NCI-H510A treated with DMSO at 0.1 percent for 48 hours (cell line): ENCODE measurements at places on chromosomes 12 and 14.
A peak's percentile ranks its signal among the peaks of the same experiment; 100 is the strongest.

DNA sequence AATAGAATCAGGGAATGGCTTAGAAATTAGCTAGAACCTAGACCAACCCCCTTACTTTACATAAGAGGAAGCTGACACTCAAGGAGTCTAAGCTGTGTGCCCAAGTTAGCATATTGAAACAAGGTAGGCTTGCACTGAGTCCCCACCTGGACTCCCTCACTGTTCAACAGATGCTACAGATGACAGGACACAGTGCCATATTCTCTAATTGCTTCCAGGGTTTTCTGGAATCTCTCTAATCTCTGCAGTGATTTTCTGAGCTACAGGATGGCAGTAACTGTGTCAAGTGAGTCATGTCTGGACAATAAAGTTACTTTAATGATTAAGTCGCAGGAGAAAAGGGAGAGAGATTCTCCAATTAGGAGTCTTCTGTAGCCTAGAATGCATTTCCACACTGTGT lies 35.8 kb downstream of the AKAP6 start:
- DNase-seq = no peak

DNA sequence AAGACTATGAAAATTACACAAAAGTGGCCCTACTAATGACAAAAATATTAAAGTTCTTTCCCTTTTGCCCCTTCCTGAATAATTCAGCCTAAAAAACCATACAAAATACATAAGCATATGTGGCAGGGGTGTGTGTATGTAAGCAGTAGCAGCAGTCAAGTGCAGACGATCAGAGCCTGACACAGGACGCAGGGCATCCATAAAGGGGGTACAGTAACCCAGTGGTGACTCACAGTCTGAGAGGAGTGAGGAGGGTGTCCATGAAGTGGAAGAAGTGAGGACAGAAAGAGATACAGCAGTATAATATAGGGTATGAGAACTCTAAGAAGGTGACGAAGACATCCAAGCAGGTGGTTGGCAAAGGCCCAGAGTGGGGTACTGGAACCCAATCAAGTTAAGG lies 56.7 kb downstream of the RALGAPA1 start:
- DNase-seq = no peak

- no peak for DNase-seq
Measured at GRCh38 chr14:54882521-54882920, 20.1 kb downstream of the GCH1 start.

GRCh38 chr12:93857279-93857938 lies 180.2 kb downstream of the CRADD start:
- no peak for DNase-seq

- DNase-seq = no peak
Measured at GRCh38 chr12:95286713-95287112, 69.1 kb downstream of the VEZT start.

DNA sequence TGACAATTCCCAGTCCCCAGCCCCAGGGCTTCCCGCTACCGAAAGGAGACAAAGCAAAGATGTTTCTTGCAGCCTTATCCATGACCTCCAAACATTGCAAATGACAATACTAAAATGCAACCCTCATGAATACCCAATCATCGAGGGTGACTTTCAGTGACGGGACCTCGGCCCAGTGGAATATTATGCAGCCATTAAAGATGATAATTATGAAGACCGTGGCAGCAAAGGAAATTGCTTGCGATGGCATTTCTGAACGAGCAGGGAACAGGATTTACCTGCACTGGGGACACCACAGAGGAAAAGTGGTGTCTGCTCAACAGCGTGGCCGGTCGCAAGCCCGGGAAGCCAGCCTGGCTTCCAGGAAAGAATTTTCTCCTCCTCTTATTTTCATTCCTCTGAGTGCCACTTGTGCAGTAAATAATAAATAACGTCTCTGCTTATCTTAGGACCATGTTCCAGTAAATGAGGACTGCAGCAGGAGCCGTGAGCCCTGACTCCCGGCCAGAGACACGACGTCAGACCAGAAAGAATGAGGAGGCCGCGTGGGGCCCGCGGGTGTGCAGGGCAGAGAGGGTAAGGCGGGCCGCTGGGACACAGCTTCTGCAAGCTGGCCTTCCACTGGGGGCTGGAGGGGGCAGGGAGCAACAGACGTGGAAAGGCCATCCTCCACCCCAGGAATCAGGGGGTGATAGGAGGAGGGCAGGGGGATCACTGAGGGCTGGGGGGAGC lies 6.6 kb downstream of the C14orf180 start:
- DNase-seq = no peak

GRCh38 chr12:43578782-43579181 lies 26.8 kb upstream of the ADAMTS20 start:
- no peak for DNase-seq

GRCh38 chr14:90105756-90106155 lies 44.0 kb downstream of the KCNK13 start:
- no peak for DNase-seq

- no peak for DNase-seq
Measured at GRCh38 chr14:96119947-96120346, 80.8 kb downstream of the C14orf132 start.

DNA sequence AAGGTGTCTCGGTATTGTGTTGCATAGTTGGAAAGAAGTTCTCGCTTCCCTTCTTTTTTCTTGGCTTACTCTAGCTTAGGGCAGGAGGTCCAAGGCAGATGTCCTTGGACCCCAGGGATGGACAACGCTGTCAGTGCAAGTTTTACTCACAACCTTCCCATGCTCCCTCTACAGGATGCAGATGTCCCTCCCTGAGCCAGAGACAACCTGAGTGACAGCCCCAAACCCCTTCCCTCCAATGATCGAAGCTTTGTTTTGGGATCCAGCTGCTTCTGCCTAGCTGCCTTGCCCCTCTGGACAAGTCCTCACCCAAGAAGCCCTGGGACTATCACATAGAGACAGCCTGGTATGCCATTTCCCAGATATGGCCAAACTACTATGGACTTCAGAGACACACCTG lies 112.0 kb upstream of the RAP1B start:
- no peak for DNase-seq

- no peak for DNase-seq
Measured at GRCh38 chr12:31323391-31324115, 2.4 kb downstream of the SINHCAF start.

GRCh38 chr14:98984719-98985041 lies 287.3 kb downstream of the BCL11B start:
- no peak for DNase-seq

GRCh38 chr14:93055651-93056115 lies 60.0 kb downstream of the ITPK1 start:
- no peak for DNase-seq

GRCh38 chr12:69698769-69699540 lies at the start of gene BEST3:
Gene BEST3, minus strand, starts transcription at chr12:69699303. Its CDS starts 1,505 bp downstream, at chr12:69697798.
- peak; percentile 94 for DNase-seq

DNA sequence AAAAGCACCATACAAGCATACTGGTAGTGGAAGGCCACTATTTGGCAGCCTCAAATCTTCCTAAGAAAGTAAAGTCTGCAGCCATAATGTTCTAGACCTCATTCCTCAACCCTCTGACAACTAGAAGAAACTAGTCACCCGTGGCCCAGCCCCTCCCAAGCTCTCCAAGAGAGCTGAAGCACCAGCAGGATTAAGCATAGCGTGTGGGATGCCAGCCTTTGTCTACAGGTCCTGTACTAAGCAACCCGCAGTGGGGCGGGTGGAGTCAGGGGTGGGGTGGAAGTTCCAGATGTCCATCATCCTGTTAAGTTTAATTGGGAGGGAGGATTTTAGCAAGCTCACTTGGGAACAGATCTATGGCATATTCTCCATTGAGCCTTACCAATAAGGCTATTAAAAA lies 14.2 kb downstream of the SLC11A2 start:
- DNase-seq = no peak

DNA sequence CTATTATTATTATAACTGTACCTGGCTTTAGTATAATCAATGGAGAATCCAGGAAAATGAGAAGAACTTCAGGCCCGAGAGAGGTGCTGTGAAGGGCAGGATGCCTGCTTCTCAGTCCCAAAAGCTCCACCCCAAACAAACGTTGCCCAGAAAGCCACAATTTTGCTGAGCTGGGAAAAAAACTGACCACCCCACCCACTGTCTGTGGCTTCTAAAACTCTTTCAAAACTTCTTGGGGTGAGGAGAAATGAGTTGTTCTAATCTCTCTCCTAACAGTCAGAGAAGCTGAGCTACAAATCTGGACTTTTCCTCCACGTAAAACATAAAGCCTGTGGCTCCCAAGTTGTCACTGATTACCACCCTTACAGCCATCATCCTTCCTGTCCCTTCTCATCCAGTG lies 13.4 kb downstream of the VDR start:
- DNase-seq = no peak

DNA sequence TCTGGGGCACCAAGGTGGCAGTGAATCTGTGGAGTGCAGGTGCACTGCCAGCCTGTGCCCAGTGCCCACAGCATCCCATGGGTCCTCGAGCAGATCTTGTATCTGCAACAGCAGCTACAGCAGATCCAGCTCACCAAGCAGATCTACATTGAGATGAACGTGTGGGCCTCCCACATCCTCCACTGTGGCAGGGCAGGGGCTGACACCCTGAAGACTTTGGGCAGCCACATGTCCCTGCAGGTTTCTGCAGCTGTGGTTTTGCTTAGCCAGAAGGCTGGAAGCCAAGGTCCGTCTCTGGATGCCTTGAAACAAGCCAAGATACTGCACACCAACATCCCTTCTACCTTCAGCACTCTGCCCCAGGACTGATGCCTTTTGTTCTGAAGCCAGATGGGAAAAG lies 338.8 kb upstream of the OR4E1 start:
- DNase-seq = no peak

DNA sequence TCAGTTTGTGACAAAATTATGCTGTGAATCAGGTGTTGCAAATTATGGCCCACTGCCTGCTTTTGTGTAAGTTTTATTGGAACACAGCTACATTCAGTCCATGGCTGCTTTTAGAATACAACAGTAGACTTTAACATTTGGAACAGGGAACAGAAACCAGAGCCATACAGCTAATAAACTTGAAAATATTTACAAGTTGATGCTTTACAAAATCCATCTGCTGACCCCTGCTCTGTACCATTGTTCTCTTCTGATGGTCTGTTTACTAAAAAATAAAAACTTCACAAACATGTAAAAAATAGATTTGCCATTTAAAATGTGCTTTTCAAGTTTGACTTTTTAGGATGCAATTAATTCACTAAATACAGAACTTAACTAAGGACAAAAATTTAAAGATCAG lies 20.8 kb downstream of the PSMA3 start:
- DNase-seq = no peak

GRCh38 chr12:53105712-53106439 lies 2.6 kb downstream of the SOAT2 start:
- DNase-seq = no peak

DNA sequence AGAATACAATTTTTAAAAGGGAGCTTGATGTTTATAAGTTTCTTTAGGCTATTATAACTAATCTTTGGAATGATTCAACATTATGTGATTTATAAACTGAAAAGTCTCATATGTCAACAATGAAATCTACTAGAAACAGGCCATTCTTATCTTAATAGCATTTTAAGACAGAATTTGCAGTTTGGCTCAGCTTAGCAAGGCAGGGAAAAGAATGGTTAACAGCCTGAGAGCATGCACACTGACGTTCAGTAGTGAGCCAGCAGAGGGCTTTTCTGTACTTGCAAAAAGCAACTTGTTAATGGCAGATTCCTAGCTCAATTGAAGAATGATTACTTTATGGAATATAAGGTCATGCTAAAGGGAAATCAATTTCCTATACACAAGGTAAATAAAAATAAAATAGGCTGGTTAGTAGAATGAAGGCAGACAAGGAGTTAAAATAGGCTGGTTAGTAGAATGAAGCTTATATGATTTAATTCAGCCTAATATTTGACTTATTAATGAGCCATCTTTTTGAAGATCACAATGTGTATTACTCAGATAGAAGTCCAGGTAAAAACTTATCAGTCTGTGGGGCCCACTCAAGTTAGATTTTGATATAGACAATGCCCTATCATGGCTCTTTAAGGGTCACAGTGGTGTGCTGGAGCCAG lies 95.9 kb downstream of the OTOGL start:
- DNase-seq = peak; percentile 66

DNA sequence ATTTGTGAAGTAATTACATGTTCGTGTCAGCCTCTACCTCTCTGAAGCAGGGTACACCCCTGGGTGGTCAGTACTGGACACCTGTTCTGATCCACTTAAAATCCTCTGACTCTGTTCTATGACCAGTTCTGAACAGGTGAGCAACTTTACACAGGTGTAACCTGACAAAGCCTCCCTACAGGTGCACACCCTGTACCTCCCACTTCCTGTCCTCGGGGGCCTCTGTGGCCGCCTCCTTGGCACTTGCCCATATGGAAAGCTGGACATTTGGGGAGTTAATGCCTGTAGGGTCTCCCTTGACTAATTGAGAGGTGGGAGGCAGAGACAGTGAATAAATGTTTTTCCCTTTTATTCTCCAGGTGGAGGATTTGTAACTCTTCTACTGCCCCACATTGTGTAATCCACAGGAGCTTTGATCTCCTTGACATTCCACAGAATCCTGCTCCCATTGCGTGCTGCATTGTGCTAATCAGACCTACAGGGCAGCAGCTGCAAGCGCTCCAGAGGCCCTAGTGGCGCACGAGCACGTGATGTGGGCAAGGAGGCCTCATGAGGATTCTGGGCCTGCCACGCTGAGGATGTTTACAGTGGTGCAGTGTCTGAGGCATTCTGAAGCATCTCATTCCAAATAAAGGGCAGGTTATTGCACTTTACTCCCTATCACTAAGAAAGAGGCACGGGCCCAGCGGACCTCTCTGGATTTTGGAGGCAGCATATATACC lies 45.8 kb upstream of the BATF start:
- peak; percentile 89 for DNase-seq

DNA sequence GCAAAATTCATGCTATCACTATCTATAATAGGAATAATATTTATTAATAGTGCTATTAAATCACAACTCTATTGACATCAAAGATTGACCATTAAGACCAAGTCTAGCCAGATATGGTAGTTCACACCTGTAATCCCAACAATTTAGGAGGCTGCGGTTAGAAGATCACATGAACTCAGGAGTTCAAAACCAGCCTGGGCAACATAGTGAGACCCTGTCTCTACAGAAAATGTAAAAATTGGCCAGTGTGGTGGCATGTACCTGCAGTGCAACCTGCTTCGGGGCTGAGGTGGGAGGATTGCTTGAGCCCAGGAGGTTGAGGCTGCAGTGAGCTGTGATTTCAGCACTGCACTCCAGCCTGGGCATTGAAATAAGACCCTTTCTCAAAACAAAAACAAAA lies 11.0 kb downstream of the VEZT start:
- DNase-seq = no peak

DNA sequence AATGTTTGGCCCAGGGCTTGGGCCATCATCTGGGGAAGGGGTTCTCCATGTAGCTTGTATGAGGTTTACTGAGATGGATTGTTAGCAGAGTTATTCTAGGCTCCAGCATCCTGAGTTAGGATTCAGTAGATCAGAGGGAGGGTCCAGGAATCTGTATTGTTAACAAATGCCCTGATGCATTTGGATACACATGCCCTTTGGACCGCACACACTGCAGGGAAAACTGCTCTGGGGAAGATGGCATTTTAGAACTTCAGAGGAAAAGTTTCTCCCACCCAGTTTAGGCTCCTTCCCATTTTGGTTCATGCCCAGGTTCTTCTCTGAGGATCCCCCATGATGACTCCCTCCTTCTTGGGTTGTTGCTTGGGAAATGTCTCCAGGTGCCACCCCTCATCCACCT lies 193.3 kb downstream of the KTN1 start:
- no peak for DNase-seq

GRCh38 chr12:127600211-127600610 lies 666.8 kb upstream of the TMEM132C start:
- peak; percentile 34 for DNase-seq

GRCh38 chr12:44876544-44877410 lies 662 bp upstream of the NELL2 start:
- DNase-seq = peak; percentile 55
